ENCODE measurements at places on chromosomes 12 and 14.

GRCh38 chr12:10069976-10070375 lies 28.8 kb downstream of the CLEC1A start:
- no peak for DNase-seq

GRCh38 chr14:20412411-20412810 lies 890 bp downstream of the TEP1 start:
- no peak for DNase-seq

DNA sequence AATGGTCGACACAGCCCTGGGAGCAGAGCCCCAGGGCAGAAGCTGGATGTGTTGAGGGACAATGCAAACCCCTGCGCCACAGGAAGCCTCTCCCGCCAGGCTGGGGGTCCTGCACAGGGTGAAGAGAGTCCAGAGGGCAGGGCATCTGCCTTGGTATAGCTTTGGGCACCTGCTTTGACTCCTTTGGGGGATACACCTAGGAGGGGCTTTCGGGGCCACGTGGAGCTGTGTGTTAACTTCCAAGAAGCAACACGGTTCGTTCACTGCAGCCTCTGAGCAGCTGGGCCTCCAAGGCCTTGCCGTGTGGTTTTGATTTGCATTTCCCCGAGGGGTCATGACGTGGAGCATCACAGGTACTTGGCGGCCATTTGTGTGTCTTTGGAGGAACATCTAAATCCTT lies 5.8 kb upstream of the PUS1 start:
- DNase-seq, result no peak

DNA sequence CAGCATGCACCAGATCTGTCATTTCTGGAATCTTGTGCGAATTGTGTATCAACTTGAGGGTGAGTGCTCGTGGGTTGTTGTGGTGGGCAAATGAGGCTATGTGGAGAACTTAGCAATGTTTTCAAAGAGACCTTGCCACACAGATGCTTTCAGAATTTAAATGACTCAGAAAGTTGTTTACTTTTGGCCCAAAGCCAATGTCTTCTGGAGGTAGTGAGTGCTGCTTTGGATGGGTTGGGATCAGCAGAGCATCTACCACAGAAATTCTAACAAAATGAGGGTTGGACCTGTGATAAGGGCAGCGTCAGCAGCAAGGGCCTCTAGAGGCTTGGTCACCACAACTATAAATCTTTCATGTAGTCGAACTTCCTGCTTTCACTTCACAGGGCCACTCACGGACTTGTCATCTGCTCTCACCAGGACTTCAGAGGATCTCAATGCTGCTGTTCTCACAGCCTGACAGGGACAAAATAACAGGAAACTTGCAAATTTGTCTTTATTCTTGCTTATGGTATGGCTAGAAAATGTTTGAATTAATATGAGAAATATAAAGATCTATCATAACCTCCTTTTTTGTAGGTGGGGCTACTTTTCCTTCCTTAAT lies 111.4 kb downstream of the DACT1 start:
- no peak for DNase-seq

GRCh38 chr14:55707365-55707804 lies 127.4 kb downstream of the KTN1 start:
- DNase-seq, result no peak

- DNase-seq, result no peak
Measured at GRCh38 chr12:111138016-111138415, 217.6 kb upstream of the MYL2 start.

GRCh38 chr14:93957333-93957710 lies 19.0 kb downstream of the ASB2 start:
- no peak for DNase-seq

GRCh38 chr12:63843254-63843720 lies 1.2 kb upstream of the SRGAP1 start:
- DNase-seq, result no peak

DNA sequence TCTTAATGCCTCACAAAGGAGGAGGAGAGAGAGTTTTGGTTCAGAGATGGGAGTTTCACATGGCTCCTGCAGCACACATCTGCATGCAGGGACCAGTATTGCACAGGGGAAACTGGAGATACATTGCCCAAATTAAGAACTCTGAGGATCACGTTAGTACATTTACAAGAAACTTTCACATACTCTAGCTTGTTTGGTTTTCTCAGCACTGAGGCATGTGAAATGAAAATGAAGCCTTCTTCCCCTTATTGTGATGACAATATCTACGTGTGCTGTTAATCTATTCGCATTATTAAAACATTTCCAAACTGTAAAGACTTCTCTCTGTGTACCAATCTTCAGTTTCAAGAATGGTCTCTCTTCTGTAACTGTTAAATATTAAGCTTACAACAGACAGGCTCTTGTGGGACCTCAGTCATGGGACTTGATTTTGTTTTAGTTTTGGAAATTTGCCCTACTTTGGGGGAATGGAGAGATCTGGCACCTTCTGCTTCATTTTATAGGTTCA lies 124.7 kb downstream of the DAAM1 start:
- no peak for DNase-seq

DNA sequence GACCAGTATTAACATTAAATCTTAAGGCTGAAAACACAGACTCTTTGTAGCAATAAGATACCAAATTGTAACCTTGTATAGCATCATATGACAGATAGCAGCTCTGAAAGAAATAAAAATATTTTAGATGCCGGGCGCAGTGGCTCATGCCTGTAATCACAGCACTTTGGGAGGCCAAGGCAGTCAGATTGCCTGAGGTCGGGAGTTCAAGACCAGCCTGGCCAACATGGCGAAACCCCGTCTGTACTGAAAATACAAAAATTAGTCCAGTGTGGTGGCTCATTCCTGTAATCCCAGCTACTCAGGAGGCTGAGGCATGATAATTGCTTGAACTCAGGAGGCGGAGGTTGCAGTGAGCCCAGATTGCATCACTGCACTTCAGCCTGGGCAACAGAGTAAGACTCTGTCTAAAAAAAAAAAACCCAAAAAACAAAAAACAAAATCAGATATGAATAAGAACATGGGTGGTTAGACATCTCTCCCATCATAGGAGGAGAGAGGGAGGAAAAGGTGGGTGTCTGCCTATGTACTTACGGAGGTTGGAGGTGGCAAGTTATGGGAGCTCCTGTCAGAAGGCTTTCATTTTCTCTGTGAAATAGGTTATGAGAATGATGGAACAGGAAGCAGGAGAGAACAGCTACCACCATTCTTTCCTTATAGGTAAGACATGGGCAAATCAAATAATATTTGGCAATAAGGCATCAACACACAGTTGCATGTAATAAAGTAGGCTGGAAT lies 7.6 kb upstream of the HEBP1 start:
- DNase-seq, result no peak

DNA sequence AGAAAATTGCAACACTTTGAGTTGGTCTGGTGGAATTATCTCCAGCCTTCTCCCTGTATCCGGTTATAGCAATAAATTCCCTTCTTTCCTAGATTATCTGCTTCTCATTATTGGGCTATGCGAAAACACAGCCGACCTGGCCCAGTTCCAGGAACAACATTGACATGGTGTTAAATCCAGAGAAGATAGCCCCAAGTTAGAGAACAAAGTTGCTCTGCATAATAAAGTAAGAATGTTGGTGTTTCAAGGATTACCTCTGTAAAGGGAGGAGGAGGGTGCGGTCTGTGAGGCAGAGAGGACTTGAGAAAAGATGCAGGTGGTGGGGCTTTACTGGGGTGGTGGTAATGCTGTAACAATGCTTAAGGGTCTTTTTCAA lies 12.1 kb downstream of the TCL1A start:
- DNase-seq, result no peak

DNA sequence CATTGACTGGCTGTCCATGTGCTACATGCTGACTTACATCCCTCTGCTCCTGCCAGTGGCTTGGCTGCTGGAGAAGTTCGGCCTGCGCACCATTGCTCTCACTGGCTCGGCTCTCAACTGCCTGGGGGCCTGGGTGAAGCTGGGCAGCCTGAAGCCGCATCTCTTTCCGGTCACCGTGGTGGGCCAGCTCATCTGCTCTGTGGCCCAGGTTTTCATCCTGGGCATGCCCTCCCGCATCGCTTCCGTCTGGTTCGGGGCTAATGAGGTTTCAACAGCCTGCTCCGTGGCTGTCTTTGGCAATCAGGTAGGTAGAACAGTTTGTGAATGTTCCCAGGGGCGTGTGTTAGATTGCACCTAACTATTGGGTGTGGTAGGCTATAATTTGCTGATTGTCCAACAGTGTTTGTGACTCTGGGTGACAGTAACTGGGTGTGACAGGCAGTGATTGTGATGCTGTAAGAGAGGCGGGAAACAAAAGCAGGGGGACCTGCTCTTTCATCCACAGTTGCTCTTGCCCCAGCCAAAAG lies 981 bp downstream of the FLVCR2 start:
- DNase-seq, result no peak

GRCh38 chr12:12696562-12697383 lies 790 bp upstream of the GPR19 start:
- peak; percentile 82 for DNase-seq

- DNase-seq, result no peak
Measured at GRCh38 chr12:122799641-122800243, 25.4 kb downstream of the CCDC62 start.

DNA sequence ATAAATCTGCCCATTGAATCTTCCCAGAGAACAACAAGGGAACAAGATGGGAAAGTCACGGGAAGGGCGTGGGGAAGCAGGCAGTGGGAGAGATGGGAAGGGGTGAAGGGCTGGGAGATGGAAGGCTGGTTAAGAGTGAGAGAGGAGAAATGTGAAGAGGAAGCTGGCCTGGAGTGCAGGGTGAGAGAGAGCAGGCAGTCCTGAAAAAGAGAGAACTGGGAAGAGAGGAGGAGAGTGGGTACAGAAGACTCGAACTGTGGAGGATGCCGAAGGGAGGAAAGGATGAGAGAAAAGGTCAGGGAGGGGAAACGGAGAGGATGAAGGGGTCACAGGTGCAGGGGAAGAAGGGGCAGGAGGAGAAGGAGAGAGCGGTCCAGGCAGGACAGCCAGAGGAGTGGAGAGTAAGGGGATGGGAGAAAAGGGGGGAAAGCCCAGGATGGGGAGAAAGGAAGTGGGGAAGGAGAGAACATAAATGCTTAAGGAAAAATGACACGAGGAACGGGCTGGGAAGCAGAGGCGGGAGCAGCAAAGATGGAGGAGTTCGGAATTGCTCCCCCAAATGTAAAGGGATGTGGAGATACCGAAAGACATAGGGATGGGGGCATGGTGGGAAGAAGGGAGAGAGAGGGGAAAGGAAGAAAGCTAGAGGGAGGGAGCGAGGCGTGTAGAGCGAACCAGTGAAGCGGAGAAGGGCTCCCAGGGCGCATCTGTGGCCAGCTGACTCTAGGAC lies 1.2 kb downstream of the PIANP start:
- no peak for DNase-seq

- DNase-seq, result no peak
Measured at GRCh38 chr14:32068708-32069107, 8.4 kb upstream of the ARHGAP5 start.

DNA sequence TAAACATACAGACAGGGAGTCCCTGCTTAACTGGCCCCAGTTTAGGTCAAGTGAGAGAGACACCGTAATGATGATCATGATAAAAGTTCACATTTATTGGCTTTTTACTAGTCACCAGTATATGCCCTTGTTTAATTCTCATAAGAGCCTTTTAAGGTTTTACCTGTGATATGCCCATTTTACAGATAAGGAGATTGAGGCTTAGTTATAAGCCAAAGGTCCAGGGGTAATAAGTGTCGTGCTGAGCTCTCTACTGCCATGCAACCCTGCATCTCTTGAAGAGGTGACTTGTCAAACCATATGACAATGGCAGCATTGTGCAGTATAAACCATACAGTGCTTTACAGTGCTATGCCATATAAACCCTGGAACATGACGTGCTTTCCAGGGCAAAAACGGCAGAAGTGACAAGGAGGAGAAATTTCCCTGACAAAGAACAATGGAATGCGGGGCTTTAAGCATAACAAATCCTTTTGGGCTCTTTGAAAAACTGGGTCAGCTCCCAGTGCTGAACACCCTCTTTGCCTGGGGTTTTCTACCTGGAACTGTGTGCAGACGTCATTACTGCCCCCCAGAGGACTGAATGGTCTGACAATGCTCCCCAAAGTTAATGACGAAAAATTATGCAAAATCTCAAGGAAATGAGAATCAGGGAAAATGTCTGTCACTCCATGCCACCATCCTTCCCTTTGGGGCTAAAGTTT lies 59.7 kb upstream of the C14orf132 start:
- DNase-seq, result no peak

DNA sequence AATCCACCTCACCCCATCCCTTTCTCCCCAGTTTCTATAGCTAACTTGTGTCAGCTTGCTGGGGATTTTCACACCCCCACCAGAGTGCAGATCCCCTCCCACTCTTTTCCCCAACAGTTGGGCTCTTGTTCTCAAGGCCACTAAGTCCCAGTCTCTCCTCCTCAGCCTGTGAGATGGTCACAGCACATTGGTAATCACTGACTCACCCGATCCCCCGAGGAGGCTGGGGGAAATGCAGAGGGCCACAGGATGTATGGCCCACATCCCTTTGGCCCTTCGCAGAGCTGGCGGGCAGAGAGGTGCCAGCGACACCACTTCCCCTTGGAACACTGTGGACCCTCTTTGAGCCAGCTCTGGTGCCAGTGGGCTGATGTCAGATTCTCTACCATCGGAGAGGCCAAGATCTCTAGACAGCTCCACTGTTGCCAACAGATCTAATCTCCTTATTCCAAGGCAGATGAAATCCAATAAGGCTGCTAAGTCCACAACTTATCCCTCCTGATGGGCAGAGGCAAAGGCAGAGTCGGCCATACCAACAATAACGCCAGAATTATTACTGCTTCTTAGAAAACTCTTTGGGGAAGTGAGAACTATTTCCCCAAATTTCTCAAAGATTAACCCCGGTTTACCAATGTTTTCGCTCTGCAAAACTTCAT lies 1.6 kb downstream of the FMNL3 start:
- no peak for DNase-seq

DNA sequence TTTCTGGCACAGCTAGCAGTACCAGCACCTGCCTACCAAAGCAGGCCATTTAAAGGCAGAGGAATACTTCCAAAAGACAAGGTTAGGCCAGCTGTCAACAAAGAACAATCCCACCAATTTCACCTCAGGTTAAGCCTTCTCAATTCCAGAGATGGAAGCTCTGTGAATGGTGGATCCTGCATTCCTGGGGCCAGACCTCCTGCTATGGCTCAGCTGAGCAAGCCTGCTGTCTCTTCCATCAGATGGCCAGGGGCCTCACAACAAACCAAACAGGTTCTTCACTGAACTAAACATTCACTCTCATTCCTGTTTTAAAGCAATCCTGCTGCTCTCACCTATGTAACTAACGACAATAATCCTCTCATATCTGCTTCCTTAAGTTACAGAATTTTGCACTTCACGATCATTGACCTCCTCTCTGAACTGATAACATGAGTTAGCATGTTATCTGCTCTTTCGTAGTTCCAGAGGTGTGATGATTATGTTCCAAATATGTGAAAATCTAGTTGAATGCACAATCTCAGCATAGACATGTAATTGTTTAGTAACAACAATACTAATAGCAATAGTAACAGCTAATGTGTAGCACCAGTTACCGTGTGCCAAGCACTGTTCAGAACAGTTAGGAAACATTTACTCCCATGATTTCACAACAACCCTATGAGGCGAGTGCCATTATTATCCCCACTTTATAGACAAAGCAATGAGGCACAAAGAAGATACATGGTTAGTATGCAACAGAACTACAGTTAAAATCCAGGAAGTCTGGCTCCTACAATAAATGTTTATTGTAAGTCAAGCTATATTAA lies 73.2 kb downstream of the SLC2A13 start:
- DNase-seq, result no peak

GRCh38 chr12:30820406-30820946 lies 65.7 kb upstream of the CAPRIN2 start:
- DNase-seq, result no peak

Data from activated CD8-positive, alpha-beta memory T cell treated with anti-CD3 and anti-CD28 coated beads for 4 hours (primary cell).